ENCODE measurements at places on chromosomes 7 and 10. TPM values are rescaled to one million over a fixed set of nuclear protein-coding genes. Genes with fewer than 3 reads are reported as not detected.
A peak's percentile ranks its signal among the peaks of the same experiment; 100 is the strongest.

The KCND2 gene
- total RNA-seq: 2.5 TPM

DNA sequence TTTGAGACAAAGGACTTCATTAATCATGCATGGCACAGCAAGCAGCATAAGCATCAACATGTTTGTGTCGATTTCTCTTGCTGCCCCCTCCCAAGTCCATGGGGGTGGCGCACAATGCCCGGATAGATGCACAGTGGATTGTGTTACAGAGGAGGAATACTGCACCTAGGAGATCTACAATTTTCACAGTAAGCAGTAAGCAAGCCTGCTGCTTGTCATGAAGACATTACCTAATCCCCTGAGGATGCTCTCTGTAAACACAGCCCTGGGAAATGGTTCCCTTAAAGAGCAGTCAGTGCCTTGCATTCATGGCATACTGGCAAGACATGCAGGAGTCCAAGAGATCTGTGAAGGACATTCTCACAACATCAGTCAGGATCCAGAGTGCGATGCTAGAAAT is 137.7 kb downstream of the ETV1 start:
- H3K4me1 ChIP-seq: peaks cover 15% of the 10 kb centered on the region
- H3K27me3 ChIP-seq: no peaks in the 10 kb centered on the region
- H3K36me3 ChIP-seq: no peaks in the 10 kb centered on the region
- DNase-seq: no peak

The CDHR1 gene
- total RNA-seq: 0.36 TPM

The CALCR gene
- not detected for total RNA-seq

- peaks cover 64% of the 10 kb centered on the region for H3K4me1 ChIP-seq
- no peaks in the 10 kb centered on the region for H3K36me3 ChIP-seq
- no peak for DNase-seq
- no peaks in the 10 kb centered on the region for H3K27me3 ChIP-seq
These were observed 63.1 kb downstream of the TNS3 start for GRCh38 chr7:47518827-47519226.

The CYP2C19 gene
- total RNA-seq: not detected

- no peak for DNase-seq
- H3K36me3 ChIP-seq: no peaks in the 10 kb centered on the region
- H3K4me3 ChIP-seq: no peak overlapping the region
- H3K4me1 ChIP-seq: no peaks in the 10 kb centered on the region
- peak overlapping the region; percentile 42 for H3K27ac ChIP-seq
These were observed 53.1 kb downstream of the CPED1 start for GRCh38 chr7:121041516-121042148.

The NAT16 gene
- total RNA-seq: not detected

- H3K4me1 ChIP-seq: no peaks in the 10 kb centered on the region
- H3K27me3 ChIP-seq: no peaks in the 10 kb centered on the region
- DNase-seq: no peak
- no peak overlapping the region for H3K4me3 ChIP-seq
These were observed 105.3 kb downstream of the CYTH3 start for GRCh38 chr7:6167004-6167551.

DNA sequence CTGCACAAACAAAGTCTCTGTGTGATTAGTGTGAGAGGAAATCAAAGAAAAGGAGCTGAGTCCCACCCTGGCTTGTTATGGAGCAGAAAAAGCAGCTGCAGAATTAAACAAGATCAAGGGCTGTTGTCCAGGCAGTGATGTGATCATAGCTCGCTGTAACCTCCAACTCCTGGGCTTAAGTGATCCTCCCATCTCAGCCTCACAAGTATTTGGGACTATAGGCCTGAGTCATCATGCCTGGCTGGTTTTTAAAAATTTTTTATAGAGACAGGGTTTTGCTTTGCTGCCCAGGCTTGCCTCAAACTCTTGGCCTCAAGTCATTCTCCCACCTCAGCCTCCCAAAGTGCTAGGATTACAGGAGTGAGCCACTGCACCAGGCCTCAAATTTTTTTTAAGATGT is 88.9 kb downstream of the IPMK start:
- no peaks in the 10 kb centered on the region for H3K36me3 ChIP-seq
- no peak for DNase-seq
- no peaks in the 10 kb centered on the region for H3K4me1 ChIP-seq
- no peak overlapping the region for H3K27ac ChIP-seq

Data from sigmoid colon (tissue), 7 donors.